GM23248 (cell line): ENCODE measurements at places on chromosomes 6 and 20. TPM values are rescaled to one million over a fixed set of nuclear protein-coding genes. Genes with fewer than 3 reads are reported as not detected.

GRCh38 chr6:33076406-33076934 is 680 bp downstream of the HLA-DPB1 start:
- no peak for DNase-seq

GRCh38 chr6:69622230-69622629 is 174.6 kb downstream of the LMBRD1 start:
- no peak for DNase-seq

DNA sequence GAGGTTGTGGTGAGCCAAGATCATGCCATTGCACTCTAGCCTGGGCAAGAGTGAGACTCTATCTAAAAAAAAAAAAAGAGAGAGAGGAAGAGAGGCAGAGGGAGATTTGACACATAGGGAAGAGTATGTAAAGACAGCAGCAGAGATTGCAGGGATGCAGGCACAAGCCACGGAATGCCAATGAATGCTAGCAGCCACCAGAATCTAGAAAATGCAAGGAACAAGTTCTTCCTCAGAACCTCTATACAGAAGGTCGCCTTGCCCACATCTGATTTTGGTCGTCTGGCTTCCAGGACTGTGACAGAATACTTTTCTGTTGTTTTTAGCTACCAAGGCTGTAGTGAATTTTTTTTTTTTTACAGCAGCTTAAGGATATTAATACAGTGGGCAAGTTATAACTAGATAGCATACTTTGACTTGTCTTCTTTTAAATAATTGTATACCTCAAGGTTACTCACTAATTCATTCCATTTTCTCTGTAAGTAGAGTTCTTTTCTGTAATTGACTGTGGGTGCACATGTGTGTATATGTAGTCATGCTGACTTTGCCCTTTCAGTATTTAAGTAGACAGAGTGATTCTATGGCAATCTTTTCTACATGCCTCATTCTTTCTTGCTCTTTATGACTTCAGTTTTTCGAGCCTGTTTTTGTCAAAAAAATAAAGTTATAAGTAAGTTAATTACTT is 402.2 kb downstream of the GJA1 start:
- no peak for DNase-seq

GRCh38 chr20:9501473-9501872 is 12.9 kb upstream of the LAMP5 start:
- DNase-seq = no peak

DNA sequence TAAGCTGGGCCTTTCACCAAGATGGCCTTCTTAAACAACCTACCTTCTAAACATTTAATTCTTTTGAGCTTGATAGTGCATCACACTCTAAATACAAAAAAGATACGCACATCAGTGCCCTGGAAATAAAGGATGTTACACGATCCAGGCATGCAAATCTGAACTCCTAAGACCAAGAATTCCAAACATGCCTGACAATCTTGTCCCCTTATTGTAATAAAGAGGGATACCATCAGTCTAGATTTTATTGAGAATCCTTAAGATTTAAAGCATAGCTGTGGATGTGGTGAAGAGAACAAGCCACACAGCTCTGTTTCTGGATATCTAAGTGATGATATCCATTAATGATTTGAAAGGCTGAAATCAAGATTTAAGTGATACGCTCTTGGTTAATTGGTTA is 13.0 kb downstream of the ZNF451 start:
- DNase-seq = no peak

DNA sequence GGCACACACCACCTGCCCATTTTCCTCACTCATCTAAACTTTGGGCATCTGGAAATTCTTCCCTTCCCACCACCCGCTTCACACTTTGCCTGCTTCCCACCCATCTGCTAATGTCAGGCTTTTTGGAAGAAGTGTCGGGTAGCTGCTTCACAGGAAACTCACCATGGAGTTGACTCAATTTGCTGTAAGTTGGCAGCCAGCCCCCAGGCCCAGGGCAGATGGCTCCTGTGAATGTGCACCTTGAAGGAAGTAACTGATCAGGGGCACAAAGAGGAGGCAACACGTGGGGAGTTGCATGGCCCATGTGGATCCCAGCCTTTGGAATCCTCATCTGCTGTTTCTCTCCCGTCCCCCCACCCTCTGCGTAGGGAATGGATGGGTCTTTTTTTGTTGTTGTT is 87.3 kb downstream of the PPP1R14C start:
- DNase-seq = peak; percentile 65

DNA sequence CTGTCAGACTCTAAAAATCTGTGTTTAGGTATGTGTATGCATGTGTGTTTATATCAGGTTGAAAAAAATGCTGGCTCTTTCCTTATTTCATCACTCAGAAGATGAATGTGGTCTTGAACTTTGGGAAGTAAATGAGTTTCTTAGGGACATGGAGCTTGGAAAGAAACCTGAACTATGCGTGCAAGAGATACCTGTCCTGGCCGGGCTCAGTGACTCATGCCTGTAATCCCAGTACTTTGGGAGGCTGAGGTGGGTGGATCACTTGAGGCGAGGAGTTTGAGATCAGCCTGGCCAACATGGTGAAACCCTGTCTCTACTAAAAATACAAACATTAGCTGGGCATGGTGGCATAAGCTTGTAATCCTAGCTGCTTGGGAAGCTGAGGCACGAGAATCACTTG is 4.4 kb upstream of the GLP1R start:
- DNase-seq = no peak

- DNase-seq = no peak
These were observed 178.7 kb downstream of the ATXN1 start for GRCh38 chr6:16582446-16583143.

DNA sequence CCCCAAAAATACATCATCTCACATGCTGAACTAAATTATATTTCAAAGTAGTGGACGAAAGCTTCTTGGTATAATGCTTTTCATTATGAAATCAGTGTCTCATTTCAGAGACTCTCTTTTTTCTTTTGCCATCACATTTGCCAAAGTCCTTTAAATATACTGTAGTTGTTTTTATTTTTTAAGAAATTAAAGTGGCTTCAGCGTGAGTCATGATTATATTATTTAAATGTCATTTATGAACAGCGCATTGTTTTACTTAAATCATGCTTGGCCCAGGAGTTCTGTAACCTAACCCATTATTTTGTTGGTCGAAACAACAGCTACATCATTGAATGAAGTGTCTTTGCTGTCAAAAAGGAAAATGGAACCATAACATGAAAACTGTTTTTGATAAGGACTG is 100.9 kb downstream of the CD109 start:
- peak; percentile 52 for DNase-seq

DNA sequence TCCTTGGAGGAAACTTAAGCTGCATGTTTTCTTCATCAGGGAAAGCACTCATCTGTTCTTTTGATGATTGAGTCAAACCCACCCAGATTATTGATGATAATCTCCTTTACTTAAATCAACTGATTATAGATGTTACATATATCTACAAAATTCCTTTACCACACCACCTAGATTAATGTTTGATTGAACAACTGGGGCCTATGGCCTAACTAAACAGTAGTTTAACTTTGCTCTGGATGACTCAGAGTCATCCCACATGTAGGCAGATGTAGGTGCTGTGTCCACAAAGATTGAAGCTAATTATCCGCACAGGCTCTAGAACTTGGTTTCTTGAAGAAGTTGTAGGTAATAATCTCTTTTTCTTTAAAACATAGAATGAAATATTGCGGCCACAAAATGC is 42.2 kb downstream of the PKIB start:
- no peak for DNase-seq

GRCh38 chr20:50528804-50529351 is 18.7 kb downstream of the PTPN1 start:
- DNase-seq = peak; percentile 72

DNA sequence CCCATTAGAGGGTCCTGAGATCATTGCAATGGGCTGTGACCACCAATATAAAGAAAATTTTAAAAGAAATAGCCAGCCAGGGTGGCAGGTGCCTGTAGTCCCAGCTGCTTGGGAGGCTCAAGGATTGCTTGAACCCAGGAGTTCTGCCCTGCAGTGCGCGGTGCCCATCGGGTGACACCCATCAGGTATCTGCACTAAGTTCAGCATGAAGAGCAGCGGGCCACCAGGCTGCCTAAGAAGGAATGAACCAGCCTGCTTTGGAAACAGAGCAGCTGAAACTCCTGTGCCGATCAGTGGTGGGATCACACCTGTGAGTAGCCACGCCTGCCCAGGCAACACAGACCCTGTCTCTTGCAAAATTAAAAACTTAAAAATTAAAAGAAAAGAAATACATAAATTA is 102.5 kb upstream of the FOXC1 start:
- no peak for DNase-seq

DNA sequence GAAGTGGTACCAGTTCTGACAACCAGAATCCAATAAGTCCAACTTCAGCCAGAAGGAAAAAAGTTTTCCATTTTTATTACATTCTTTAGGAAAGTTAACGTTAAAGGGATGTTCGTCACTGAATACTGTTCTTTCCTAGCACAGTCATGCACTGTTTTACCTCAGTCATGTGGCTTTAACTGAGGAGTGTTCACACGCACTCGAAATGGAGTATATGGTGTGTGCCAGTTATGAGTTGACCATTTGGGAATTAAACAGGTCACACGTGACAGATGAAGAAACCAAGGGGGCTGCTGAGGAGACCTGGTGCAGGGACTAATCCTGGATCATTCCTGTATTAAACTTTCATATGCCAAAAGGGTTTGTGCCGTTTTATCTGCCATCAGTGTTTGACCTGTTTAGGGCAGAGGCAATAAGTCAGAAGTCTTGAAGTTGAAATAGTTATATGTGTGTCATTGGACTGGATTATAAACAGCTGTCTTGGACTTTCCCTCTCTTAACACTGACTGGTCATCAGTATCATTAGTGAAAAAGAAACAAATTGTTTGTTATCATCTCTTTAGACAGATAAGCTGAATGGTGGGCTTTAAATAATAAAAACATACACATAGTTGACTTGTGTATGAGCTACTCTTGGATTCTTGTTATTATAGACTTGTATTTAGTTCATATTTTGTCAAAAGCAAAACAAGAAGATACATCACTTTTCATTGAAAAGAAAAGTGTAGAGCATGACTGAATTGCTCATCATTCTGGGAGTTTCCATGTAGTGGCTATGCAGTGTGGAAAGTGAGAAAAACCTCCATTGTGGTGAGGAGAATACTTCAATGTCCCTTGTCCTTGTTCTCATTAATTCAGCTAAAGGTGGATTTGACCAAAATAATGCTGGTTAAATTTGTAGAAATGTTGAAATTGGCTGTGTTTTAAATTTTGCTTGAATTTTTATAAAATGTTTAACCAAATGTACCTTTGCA is 123.5 kb upstream of the SAMD5 start:
- no peak for DNase-seq

GRCh38 chr6:37362101-37362828 is 8.5 kb downstream of the RNF8 start:
- DNase-seq = no peak

- peak; percentile 50 for DNase-seq
These were observed 189.2 kb downstream of the ADGB start for GRCh38 chr6:146787876-146788508.

DNA sequence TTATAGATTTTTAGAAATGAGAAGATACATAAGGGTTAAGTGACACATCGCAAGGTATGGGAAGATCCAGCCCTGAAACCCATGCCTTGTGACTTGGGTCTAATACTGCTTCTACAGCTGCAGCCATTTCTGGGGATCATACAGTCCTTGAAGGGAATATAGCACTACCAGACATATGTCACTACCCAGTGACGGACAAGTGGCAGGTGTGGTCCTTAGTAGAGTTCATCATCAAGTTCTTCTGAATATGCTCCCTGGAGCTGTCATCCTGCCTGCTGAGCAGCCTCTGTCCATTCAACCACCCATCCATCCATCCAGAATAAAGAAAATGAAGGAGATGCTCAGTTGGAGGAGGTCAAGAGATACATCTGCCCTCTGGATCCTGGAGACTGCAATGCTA is 118.6 kb upstream of the ASF1A start:
- DNase-seq = no peak

- peak; percentile 69 for DNase-seq
These were observed 31.9 kb upstream of the TXLNB start for GRCh38 chr6:139323511-139324300.

Gene C6orf58
- total RNA-seq = not detected in 2 replicates

Gene NR2E1
- not detected in 2 replicates for total RNA-seq
